ENCODE measurements at places on chromosomes 16 and 17.

DNA sequence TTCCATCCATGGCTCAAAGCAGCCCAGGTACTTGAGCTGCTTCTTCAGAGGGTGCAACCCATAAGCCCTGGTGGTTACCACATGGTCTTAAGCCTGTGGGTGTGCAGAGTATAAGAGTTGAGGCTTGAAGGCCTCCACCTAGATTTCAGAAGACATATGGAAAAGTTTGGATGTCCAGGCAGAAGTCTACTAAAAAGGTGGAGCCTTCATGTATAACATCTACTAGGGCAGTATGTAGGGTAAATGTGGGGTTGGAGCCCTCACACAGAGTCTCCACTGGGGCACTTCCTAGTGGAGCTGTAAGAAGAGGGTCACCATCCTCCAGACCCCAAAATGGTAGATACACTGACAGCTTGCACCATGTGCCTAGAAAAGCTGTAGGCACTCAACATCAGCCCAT, 120.9 kb downstream of the HS3ST3A1 start:
- DNase-seq, result no peak

DNA sequence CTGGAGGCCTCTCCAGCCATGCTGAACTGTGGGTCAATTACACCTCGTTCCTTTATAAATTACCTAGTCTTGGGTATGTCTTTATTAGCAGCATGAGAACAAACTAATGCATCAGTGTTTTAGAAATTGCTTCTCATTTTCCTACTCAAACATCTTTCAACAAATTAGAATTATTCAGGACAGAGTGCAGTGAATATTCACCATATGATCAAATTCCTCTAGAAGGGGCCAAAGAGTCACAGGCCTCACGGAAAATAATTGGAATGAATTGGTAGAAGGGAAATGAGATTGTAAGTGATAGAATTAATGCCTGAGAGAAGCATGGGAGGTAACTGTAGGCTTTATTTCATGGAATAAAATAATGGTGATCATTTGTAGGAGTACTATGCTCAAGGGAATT, 50.5 kb upstream of the CDH11 start:
- no peak for DNase-seq

DNA sequence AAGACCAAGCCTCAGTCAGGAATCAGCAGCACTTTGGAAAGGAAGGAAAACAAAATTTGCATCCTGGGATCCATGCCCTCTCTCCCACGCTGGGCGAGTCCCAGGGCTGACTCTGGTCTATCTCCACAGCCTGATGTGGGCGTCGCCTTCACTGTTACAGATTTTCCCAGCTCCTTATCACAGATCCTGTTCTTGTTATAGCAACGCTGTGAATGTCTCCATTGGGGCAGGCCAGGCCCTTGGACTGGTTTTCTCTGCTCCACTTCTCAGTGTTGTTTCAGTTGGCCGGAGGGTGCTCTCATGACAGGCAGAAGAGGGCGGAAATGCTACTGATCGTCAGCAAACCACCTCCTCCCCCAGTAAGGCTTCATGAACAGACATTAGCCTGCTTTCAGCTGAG, 127.9 kb upstream of the CDH11 start:
- DNase-seq, result no peak

GRCh38 chr17:42182927-42183734, 2.1 kb downstream of the HCRT start:
- DNase-seq, result no peak

Measured in GF-D8 (cell line).